ENCODE measurements at places on chromosomes 2 and 18. TPM values are rescaled to one million over a fixed set of nuclear protein-coding genes. Genes with fewer than 3 reads are reported as not detected.

DNA sequence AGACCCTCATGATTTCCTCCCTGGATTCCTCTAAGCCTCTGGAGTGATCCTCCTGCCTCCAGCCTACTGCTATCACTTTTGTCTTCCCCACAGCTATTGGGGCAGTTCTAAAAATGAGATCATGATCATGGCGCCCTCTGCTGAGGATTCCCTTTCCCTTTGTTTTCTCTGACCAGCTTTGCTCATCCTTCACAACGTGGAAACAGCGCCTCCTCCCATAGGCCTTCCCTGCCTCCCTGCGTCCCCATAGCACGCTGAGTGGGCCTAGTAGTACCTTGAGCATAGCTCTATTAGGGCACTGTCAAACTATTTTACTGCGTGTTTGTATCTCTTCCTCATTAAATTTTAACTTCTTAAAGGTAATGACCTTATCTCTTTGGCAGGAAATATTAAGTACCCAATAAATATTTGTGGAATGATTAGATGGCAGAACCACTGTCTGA lies 207.0 kb upstream of the FANCL start:
- 0 out of 2 replicates have a peak, but pooled peaks cover 4% of the 10 kb centered on the region for H3K27me3 ChIP-seq
- no peak overlapping the region for H3K4me3 ChIP-seq
- DNase-seq = peak; percentile 57
- peaks cover 6% of the 10 kb centered on the region for H3K4me1 ChIP-seq
- H3K36me3 ChIP-seq = no peaks in the 10 kb centered on the region

DNA sequence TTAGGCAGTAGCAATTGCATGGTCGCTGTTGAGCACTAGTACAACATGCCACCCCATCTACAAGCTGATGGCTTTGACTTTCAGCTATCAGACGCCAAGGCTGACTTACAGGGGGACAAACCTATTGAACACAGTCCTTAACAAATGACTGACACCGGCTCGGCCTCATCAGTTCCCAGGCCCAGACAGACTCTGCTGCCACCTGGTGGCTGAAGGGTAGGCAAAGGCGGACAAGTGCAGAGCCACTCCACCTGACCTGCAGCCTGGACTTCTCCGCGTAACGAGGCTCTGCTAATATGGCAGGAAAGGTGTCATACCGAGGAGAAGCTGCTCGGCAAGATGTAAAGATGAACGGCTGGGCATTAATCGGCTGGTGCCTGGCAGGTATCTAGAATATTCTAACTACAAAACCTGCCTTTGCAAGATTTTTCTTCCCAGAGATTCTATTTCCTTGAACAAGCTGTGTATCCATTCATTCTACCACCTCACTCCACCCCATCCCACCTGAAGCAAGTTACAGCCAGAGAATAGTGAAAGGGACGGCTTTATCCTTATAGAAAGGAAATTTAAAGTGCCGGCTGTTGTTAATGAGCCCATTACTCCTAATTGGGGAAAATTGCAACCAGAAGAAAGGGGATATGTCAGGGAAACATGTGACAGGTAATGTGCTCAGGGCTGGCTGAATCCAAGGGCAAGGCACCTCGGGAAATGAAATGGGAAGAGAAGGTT lies 67.4 kb downstream of the STEAP3 start:
- H3K4me3 ChIP-seq = no peak overlapping the region
- DNase-seq = no peak
- no peak overlapping the region for H3K27ac ChIP-seq
- H3K27me3 ChIP-seq = no peaks in the 10 kb centered on the region

DNA sequence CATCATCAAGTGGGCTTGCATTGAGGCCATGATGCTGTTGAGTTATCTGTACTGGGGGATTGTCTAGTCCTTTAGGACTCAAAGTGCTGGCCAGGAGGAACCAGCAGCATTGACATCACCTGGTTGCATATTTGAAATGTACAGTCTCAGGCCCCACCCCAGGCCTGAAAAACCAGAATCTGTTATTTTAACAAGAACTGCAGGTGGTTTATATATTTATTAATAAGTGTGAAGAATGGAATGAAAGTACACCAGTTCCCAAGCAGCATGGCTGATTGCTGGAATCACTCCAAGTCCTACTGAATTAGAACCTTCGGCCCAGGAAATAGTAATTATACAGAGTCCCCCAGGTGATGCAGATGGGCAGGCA lies 2.8 kb downstream of the IL1F10 start:
- H3K27me3 ChIP-seq = 0 out of 2 replicates have a peak, but pooled peaks cover 5% of the 10 kb centered on the region
- no peak overlapping the region for H3K27ac ChIP-seq
- H3K4me3 ChIP-seq = no peak overlapping the region
- H3K4me1 ChIP-seq = no peaks in the 10 kb centered on the region
- no peak for DNase-seq

DNA sequence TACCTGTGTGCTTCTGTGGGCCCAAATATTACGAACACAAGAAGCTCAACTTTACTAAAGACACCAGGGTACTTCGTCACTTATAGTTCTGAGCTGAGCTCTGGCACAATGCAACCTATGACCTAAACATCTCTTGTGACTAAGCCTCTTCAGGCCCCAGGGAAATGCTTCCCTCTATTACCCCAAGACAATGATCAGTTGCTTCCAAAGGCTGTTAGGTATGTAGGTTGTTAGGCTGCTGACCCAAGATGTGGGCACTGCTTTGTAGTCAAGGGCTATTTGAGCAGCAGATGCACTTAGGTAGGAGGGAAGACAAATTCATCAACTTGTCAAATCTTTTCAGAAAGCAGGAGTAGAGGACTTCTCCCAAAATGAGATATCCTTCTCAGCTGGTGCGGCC lies 640.1 kb downstream of the EPHA4 start:
- H3K27me3 ChIP-seq = no peaks in the 10 kb centered on the region
- no peak overlapping the region for H3K4me3 ChIP-seq
- DNase-seq = no peak
- H3K4me1 ChIP-seq = no peaks in the 10 kb centered on the region

The ABCG5 gene
- not detected for total RNA-seq

The CNGA3 gene
- total RNA-seq = not detected

The UGT1A3 gene
- not detected for total RNA-seq
